ENCODE measurements at places on chromosomes 3 and 15. TPM values are rescaled to one million over a fixed set of nuclear protein-coding genes. Genes with fewer than 3 reads are reported as not detected.
A peak's percentile ranks its signal among the peaks of the same experiment; 100 is the strongest.

- no peak for DNase-seq
These were observed 785 bp upstream of the IFT57 start for GRCh38 chr3:108222853-108223565.

- no peak for DNase-seq
These were observed 31.9 kb downstream of the ACAN start for GRCh38 chr15:88835119-88835518.

GRCh38 chr3:31377045-31377642 lies 155.6 kb upstream of the STT3B start:
- peak; percentile 43 for DNase-seq

- no peak for DNase-seq
These were observed 8.2 kb upstream of the TMEM62 start for GRCh38 chr15:43125100-43125661.

The GP5 gene
- 1.1 TPM for total RNA-seq

- no peak for DNase-seq
These were observed 117.7 kb upstream of the CTDSPL start for GRCh38 chr3:37743974-37744373.

DNA sequence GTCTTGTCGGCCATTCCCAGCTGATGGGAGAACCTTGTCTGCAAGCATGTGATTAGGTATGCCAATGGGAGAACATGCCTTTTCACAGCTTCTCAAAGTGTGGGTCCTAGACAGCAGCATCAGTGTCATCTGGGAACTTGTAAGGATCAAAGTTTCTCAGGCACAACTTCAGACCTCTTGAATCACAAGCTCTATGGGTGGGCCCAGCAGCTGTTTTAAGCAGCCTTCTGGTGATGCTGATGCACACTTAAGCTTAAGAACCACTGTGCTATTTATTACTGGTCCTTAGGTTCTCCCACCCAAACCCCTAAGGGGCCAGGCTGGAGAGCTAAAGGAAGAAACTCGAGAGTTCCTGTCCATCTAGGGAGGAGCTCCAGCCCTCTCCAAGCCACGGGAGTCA lies 453.9 kb upstream of the PROK2 start:
- DNase-seq, result peak; percentile 61

GRCh38 chr3:191775451-191776233 lies 314.7 kb downstream of the PYDC2 start:
- DNase-seq, result no peak

DNA sequence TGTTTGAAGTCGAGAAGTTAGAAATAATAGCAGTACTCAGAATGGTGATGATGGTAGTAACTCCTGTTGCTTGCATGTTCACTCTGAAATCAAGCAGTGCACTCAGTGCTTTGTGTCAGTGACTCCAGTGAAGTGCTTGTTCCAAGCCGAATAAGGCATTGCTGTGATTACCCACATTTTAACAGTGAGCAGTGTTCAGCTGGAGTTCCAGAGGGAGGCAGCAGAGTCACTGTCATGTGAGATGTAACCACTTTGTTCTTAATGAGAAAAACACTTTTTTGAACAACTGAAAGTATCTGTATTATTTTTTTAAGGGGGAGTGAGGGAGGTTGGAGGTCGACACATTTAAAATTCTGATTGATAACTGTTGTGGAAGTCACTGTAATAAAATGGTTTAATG lies 3.7 kb downstream of the MDFIC2 start:
- DNase-seq, result peak; percentile 34

The SNTN gene
- 51.0 TPM for total RNA-seq

The RGMA gene
- 6.6 TPM for total RNA-seq

DNA sequence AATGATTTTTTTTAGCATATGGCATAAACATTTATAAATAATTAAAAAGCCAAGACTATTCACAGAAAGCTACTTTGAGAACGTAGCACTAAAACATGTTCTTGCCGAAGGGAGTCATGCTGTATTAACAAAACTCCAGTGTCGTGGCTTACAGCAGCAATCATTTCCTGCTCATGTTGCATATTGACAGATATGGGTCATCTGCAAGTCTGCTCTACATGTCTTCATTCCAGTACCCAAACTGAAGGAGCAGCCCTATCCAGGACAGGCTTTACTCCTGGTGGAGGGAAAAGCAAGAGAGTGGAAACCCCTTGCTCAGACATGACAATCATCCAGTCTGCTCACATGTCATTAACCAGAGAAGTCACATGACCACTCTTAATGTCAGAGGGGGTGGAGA lies 87.6 kb downstream of the NEK11 start:
- no peak for DNase-seq

- no peak for DNase-seq
These were observed 276.6 kb upstream of the CFAP20DC start for GRCh38 chr3:59326246-59327024.

The NEK10 gene
- 20.3 TPM for total RNA-seq

- DNase-seq, result no peak
These were observed 577.8 kb downstream of the PYDC2 start for GRCh38 chr3:192038726-192039125.

The PLXNA1 gene
- total RNA-seq, result 51.7 TPM

DNA sequence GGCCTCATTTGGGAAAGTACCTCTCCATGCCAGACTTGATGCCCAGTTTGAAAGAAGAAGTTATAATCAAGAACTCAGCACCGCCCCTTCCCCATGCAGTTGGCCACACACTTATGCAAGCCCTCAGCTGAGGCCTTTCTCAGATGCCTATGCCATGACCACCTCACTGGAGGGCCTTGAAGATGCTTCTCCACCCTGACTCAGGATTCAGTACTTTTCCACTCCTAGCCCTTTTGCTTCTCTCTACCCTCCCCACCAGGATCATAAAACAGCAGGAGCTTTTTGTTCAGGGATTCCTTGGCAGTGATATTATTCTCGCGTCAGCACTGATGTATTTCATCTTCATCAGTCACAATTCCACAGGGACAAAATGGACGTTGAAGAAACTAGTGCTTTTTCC lies 313.5 kb downstream of the PYDC2 start:
- DNase-seq, result no peak

GRCh38 chr3:177530908-177531307 lies 333.6 kb upstream of the TBL1XR1 start:
- DNase-seq, result no peak

- peak; percentile 66 for DNase-seq
These were observed 866 bp downstream of the TNIK start for GRCh38 chr3:171459137-171459941.

DNA sequence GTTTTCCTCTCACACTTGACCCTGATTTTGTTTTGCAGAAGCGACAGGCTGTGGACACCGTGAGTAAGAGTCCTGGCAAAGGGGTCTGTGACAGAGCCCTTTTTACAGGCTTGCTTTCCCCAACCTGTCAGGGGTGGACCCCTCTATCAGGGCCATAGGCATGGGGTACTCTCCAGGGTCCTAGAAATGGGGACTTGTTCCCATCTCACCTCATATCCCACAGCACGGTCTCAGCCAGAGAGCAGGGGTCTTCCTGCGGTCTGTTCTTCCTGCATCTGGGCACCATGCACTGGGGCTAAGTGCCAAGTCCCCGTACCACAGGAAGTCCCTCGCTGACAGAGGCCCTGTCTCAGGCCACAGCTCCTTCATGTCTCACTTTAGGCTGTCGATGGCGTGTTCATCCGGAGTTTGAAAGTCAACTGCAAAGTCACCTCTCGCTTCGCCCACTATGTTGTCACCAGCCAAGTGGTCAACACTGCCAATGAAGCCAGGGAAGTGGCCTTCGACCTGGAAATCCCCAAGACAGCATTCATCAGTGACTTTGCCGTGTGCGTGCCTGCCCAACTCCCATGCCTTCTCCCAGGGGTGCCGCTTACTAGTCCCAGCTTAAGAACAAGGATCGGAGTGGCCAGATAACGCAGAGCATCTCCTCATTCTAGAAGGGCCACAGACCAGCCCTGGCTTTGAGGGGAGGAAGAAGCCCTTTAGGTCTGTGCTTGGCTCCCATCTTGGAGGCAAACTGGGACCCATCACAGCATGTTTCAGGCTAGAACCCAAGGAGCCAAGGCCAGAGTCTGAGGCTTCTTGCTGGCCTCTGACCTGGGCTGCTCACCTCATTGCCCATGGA lies 783 bp downstream of the ITIH1 start:
- DNase-seq, result no peak

The CLSTN2 gene
- 2.4 TPM for total RNA-seq
